ENCODE measurements at places on chromosomes 16 and 17.

- DNase-seq: no peak
Measured at GRCh38 chr17:8869114-8869815, 1.8 kb upstream of the PIK3R6 start.

DNA sequence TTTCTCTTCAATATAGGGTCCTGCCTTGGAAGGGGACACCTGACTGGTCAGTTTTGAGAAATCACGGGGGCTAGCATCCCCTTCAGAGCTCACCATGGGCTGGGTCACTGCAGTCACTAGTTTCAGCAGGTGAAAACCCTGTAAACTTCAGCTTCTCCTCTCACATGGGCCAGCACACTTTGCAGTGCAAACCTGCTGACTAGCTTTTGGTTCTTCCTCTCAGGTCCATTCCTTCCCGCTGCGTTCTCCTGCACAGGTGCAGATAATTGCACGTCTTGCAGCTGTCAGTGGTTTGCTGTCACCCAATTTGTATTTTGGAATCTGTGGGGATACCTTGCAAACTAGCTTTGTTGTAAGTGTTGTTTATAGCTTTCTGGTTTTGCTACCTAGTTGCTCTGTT is 95.1 kb downstream of the LYRM1 start:
- DNase-seq: no peak

- DNase-seq: no peak
Measured at GRCh38 chr16:84053237-84053636, 10.6 kb upstream of the SLC38A8 start.

DNA sequence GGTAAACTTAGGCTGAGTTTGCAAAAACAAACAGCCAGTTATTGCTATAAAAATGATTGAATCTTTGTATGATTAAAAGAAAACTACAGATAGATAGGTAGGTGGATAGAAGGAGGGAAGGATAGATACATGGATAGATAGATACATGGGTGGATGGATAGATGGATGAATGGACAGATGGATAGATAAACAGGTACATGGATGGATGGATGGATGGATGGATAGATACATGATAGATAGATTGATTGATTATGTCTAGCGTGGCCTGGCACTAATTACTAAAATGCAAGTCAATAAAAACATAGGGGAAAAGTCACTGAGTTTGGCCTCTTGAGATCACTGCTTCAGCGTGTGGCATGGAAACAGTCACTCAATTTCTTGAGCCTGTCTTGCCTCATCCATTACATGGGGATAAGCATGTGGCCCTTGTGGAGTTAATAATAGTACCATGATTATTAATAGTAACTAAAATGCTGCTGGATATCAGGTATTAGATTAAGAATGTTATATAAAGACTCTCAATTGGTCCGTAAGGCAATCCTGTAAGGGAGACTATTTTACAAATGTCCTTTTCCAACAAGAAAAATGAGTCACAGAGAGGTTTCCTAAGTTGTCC is 184.9 kb downstream of the HS3ST3A1 start:
- no peak for DNase-seq

DNA sequence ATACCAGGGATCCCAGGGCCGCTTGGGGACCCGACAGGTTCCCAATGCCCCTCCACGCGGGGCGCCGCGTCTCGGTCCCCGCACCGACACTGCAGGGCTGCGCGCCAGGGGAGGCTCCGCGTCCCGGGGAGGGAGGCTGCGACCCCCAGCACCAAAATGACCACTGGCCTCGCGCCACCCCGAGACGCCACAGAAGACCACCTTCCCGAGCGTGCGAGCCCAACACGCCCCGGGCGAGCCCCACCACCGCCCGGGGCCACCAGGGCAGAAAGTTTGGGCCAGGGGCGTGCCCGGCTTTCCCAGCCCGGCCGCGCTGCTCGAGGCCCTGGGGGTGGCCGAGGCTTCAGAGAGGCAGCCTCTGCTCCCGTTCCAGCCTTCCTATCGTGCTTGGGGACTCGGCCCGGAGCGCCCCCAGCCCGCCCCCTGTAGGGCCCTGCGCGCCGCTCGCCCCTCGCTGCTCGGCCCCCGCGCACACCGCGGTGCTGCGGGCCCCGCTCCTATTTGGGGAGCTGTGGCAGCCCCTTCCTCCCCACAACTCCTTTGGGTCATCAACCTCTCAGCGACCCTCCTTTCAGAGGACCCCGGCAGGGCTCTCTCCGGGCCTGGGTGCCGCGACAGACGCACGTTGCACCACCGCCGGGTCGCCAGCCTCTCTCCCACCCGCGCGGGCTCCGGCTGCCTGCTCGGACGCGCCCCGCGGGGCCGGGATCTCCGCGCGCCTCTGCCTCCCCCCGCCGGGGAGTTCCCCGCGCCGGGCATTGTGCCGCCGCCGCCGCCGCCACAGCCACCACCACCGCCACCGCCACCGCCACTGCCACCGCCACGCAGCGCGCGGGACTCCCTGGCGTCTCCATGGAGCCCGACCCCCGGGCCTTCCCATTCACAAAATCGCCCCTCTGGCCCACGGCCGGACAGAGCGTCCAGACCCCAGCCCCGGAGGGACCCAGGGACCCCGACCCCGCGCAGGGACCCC is 892 bp downstream of the RBFOX3 start:
- no peak for DNase-seq

DNA sequence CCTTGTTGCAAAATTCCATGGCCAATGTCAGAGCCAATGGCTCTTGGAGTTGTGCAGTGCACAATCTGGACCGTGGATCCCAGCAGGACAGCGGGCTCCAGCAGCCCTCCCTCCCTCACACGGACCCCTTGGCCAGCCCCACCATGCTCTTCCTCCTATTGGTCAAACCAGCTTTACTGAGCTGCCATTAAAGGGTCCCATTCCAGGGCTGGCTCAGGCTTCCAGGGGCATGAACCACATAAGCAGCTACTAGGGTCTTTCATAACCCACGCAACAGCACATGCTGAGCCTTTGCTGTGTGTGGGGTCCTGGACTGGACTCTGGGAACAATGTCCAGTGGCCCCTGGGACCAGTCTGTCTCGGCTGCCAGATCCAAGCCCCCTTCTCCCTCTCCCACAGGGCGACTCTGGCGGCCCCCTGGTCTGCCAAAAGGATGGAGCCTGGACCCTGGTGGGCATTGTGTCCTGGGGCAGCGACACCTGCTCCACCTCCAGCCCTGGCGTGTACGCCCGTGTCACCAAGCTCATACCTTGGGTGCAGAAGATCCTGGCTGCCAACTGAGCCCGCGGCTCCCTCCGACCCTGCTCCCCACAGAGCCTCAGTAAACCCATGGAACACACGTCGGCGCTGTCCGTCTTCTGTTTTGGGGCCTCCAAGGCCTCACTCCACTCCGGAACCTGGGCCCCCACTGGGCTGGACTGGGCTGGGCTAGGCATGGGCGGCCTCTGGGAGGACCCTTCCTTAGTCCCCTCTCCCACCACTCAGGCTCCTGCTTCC is 5.7 kb downstream of the CTRB1 start:
- no peak for DNase-seq

DNA sequence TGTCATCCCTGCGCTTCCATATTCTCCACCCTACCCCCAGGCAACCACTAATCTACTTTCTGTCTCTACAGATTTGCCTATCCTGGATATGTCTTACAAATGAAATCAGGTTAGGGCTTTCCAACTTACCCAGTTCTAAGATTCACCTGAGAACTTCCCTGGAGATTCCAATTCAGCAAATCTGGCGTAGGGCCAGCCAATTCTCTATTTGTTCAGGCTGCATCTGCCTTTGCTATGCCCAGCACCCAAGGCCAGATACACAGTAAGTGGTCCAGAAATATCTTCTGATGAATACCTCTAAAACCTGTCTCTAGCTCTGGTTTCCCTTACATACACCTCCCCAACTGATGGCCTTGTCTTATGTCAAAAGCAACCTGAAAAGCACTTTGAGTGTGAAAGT is 10.4 kb upstream of the CTCF start:
- DNase-seq: no peak

DNA sequence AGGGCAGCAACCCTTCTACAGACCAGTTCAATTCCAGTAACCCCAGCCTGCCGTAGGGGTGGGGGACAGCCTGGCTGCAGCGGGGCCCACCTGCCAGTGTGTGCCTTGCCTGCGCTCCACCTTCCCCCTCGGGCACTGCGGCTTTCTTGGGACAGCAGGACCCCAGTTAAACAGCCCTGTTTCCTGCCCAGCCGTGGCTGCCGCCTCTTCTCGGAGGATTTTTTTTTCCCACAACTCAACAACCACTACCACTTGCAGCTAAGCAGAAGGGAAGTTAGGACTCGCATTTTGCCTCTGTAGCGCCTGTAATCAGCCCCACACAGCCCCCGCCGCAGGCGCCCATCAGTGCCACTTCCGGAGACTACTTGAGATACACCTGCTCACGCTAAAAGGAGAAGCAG is 76.1 kb downstream of the RAI1 start:
- DNase-seq: no peak

DNA sequence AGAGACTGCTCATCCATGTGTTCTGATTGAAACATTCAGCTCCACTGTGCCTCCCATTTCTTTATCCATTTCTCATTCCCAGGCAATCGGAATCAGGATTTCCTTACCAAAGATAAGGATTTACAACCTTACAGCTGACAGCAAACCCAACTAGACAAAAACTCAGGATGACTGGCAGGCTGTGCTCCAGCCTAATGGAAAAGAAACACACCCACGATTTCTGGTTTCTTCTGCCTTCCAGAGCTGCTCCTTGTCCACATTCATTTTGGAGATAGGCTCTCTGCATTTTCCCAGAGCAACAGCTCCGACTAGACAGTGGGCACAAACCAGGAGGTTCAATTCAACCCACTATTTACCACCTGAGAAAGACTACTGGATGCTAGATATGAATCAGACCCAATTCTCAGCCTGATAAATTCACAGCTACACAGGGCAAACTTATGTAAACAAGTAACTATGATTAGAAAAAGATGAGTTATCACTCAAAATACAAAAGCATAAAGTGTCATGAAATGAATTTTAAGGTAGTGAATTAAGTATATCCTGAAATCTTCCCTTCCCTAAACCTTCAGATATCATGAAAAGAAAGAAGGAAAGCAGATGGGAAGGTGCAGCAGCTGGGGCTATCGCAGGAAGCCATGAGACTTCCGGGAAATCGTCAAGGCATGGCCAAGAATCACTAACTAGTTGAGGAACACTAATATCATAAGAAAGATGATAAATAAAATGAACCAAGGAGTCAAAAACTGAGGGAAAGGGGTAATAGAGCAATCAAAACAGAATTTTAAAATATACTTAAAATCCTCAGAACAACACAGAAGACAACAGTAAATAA is 44.8 kb upstream of the CLEC18B start:
- DNase-seq: no peak

- DNase-seq: no peak
Measured at GRCh38 chr16:87235810-87236515, 81.2 kb downstream of the C16orf95 start.

- no peak for DNase-seq
Measured at GRCh38 chr17:76530811-76531485, 6.6 kb downstream of the CYGB start.

- DNase-seq: peak; percentile 38
Measured at GRCh38 chr16:64092271-64092670, 1029.6 kb downstream of the CDH11 start.

DNA sequence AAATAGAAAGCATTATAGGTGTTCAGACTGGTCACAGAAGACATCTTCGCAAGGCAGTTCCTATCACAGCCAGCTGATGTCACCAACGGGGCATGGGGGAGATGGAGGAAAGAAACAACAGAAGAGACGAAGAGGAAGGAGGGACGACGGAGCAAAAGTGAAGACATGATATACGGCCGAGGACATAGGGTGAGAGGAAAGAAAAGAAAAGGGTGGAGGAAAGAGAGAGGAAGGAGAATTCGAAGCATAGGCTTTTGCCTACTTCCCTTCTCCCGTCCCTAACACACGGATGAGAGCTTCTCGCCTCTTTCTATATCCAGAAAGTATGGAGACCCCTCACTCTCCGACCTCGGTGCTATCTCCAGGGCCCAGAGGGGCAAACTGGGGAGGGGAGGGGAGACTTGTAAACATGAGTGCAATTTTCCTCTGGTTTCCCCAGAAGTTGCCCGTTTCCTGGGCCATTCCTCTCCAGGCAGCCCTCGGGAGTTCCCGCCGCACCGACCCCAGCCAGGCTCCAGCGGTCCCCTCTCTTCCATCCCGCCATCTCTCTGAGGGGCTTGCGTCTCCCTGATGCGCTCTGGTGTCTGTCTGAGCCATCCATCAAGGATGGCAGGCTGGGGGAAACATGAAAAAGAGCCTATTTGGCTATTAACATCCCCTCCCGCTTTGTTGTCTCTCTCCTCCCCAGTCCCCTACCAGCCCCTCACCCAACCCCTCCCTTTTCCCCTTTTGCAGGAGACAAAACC is 26.0 kb downstream of the COPZ2 start:
- DNase-seq: peak; percentile 74

- DNase-seq: no peak
Measured at GRCh38 chr17:34222722-34223497, 32.2 kb upstream of the CCL2 start.

- DNase-seq: no peak
Measured at GRCh38 chr16:85047867-85048455, 20.4 kb downstream of the KIAA0513 start.

- DNase-seq: no peak
Measured at GRCh38 chr16:48133455-48134211, 22.2 kb downstream of the ABCC12 start.

DNA sequence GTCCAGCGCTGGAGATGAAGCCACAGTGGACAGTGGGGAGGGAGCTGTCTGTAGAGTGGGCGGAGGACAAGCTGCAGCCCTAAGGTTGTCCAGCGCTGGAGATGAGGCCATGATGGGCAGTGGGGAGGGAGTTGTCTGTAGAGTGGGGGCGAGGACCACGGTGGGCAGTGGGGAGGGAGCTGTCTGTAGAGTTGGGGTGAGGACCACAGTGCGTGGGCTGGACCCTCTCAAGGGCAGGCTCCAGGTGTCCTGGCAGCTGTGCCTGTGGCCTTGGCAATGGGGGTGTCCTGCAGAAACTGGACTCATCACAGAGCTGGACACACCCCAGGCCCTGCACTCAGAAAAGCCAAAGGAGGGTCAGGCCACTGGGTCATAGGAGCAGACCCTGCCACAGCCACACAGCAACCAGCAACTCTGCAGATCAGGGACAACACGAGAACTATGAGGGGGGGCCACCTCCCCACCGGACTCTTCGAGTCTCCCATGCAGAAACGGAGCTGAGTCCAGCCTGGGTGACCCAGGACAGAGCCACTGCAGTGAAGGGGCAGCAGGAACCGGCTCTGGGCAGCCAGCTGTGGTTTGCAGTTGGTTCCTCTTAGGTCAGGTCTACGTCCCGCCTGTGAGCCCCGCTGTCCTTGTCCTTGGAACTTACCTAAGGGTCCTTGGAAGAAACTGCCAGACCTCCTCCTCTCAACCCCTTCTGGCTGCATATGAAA is 33.4 kb upstream of the CBFA2T3 start:
- no peak for DNase-seq

GRCh38 chr16:25575363-25575762 is 116.4 kb upstream of the HS3ST4 start:
- no peak for DNase-seq

DNA sequence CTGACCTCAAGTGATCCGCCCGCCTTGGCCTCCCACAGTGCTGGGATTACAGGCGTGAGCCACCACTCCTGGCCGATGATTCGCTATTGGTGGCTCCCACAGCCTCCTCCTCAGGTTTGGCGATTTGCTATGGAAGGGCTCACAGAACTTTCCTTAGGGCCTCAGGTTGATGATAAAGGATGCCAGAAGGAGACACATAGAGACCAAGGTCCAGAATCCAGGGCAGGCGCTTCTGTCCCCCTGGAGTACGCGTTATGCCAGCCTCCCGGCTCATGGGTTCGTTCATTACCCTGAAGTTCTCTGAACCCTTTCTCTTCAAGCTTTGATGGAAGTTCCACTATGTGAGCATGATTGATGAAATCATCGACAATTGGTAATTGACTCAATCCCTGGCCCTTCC is 19.9 kb downstream of the LGALS3BP start:
- DNase-seq: no peak
